Daoy (cell line): ENCODE measurements at places on chromosomes 12 and 14. TPM values are rescaled to one million over a fixed set of nuclear protein-coding genes. Genes with fewer than 3 reads are reported as not detected.

DNA sequence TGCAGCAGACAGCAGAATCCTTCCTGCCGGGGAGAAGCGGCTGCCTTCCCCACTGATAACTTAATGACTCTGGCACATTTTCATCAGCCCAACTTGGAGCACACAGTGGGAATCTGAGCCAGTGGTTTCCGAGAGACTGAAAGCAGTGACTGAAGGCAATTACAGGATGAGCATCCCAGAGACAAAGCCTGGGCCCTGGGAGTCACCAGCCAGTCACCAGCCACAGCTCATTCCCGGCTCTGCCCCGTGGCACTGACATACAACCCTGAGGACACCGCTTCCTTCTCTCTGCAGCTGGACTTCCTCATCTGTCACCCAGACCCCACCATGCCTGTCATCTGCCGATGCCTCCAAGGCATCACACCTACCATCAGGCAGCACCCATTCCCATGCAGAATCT lies 192.3 kb downstream of the DPF3 start:
- DNase-seq, result peak; percentile 31

DNA sequence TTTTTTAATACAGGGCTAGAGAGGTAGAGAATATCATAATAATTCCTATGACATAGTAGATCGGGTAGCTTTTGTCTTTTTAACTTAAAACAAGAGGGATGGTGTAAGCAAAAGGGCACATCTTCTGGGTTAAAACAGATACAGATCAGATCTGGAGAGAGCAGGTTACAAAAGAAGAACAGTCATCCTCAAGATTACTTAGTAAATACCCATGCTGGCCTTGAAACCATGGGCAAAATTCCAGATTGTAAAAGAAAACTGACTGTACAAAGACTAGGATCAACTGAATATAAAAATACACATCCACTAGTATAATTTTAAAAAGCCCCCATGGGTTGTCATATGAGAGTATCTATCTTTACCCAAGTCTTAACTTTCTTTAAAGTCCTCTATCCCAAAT lies 76.7 kb downstream of the MED13L start:
- no peak for DNase-seq

- DNase-seq, result no peak
Observed at GRCh38 chr14:91636604-91637003, 95.3 kb downstream of the CATSPERB start.

- peak; percentile 23 for DNase-seq
Observed at GRCh38 chr12:82527165-82527780, 159.4 kb upstream of the TMTC2 start.

DNA sequence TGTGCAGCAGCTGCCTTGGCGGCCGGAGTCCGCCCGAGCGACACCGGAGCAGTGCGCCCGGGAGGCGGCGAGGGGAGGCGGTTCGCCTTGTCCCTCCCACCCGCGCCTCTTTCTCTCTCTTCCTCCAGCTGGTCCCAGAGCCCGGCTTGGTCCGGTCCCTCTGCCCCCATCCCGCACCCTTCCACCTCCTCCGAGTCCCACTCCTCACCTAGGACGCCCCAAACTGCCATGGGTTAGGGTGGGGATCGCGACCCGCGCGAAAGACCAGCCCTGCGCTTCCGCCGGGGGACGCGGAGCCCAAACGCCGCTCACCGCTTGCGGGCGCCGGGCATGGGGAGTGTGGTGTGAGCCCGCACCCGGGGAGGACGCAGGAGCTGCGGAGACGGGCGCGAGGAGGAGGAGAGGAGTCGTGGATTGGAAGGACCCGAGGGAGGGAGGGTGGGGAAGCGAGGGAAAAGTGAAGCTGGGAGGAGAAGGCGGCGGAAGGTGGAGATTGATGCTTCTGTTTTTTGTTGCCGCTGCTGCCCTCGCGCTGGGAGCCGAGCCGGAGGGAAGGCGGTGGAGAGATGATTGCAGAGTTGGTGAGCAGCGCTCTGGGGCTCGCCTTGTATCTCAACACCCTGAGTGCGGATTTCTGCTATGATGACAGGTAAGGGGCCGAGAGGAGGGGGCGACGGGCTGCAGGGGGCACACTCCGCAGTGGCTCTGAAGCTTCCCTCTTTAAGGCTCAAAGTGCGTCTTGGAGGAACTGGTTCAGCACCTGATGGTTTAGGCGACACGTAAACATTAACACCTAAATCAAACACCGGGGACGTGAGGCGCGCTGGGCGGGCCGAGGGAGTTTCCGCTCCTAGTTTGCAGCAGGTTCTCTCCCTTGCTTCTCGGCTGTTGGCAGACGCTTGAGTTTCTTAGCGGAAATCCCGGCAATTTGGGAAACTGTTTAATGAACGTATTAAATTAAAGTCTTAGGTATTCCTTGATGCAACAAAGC lies 610 bp downstream of the TMTC2 start:
- peak; percentile 35 for DNase-seq

GRCh38 chr12:25269701-25270100 lies 19.0 kb upstream of the KRAS start:
- no peak for DNase-seq

IL31 gene
- not detected in 2 replicates for total RNA-seq

- DNase-seq, result no peak
Observed at GRCh38 chr12:109720152-109720856, 6.7 kb downstream of the FAM222A start.
